T47D (cell line): ENCODE measurements at places on chromosomes 3 and 15.

DNA sequence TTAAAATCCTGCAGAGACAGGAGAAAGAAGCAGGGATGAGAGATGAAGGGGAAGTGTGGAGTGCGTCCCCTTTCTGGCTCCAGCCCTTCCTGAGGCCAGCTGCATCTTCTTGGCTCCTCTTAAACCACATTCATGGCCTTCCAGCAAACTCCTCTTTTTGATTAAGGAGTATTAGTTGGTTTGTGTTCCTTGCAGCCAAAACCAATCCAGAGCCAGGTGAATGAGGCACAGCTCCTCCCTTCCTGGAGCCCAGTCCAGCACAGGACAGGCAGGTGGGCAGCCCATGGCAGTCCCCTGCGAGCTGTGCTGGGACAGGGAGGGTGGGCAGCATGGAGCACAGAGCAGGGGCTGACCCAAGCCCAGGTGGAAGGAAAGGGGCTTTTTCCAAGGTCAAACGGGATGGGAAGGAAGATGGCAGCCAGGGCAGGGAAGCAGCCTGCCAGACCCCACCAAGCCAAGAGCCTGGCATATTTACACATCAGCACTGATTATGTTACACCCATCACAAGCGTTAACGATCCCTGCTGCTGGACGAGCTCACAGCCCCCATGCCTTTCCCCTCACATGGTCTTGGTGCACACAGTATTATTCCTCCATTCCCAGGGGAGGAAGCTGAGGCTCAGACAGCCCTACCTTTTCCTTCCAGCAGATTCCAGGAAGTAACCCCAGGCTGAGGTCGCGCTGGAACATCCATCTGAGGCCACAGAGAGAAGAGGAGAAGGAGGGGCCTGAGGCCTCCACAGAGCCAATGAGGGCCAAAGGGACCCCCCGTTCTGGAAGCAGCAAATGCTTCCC lies 175.6 kb downstream of the SMAD6 start:
- no peak for DNase-seq

DNA sequence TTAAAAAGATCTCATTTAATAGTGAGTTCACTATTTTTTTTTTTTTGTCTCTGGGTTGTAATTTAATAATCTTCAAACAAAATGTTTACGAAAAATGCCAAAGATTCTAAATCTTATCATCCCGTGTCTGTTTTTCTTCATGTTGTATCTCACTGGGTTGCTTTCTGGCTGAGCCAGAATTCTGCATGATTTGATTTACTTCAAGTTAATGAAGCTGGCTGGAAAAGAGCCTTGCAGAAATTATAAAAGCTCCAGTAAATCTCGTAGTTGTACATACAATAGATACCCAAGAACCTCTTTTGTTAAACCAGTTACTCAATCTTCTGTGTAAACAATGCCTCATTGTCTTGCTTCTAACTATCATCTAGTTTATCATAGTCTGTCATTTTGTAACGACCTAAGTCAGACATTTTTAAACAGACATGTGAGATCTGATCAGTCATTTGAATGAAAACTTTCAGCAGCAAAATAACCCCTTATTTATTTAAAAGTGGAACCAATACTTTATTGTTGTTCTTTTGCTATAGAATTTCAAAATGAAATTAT lies 249.0 kb downstream of the MCTP2 start:
- DNase-seq: no peak

- DNase-seq: no peak
These were observed 49.5 kb downstream of the CYP11A1 start for GRCh38 chr15:74317820-74318375.

DNA sequence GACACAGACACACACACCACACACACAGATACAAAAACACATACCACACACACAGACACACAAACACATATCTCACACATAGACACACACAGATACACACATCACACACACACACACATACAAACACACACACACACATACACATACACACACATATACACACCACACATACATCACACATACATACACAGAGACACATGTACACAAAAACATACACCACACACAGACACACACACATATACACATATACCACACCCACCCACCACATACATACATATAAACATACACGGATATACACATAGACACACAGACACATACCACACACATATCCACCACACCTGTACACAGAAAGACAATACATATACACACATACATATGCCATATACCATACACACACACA lies 66.7 kb downstream of the RASGRF1 start:
- DNase-seq: no peak

GRCh38 chr3:170207717-170208116 lies 14.5 kb upstream of the PRKCI start:
- DNase-seq: no peak

DNA sequence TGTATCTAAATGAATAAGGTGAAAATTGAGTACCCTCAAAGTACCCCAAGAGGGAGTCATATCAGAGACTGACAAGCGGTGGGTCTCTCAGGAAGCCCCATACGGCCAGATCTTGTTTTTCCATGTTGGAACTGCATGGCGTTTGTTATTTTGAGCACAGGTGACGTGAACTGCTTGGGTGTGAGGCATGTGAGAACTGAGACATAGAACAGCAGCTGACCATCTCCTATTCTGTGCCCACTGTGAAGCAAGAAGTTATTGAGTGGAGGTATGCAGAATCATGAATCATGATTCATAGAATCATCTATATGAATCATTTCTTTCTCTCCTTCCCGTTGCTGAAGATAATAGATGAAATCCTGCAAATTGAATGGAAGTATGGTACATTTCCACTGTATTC lies 4.6 kb downstream of the VPS8 start:
- no peak for DNase-seq

- no peak for DNase-seq
These were observed 3.2 kb downstream of the CPEB1 start for GRCh38 chr15:82643992-82644391.

GRCh38 chr3:22228705-22229104 lies 477.7 kb upstream of the ZNF385D start:
- DNase-seq: no peak

DNA sequence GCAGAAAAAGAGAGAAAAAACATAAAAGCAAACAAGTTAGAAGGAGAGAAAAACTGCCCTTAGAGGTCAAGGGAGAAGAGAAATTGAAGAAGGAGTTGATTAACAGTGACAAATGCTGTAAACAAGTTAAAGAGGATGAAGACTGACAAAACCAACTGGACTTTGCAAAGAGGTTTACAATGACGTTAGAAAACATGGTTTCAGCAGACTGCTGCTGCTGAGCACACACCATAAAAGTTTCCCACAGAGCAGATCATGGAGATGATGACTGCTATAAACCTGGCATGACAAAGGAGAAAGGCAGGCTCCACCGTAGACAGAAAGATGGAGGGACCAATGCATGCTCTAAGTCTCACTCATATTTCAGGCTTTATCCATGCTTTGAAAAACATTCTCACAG lies 78.7 kb downstream of the POLQ start:
- DNase-seq: no peak
